ENCODE measurements at places on chromosomes 13 and 19.
A peak's percentile ranks its signal among the peaks of the same experiment; 100 is the strongest.

DNA sequence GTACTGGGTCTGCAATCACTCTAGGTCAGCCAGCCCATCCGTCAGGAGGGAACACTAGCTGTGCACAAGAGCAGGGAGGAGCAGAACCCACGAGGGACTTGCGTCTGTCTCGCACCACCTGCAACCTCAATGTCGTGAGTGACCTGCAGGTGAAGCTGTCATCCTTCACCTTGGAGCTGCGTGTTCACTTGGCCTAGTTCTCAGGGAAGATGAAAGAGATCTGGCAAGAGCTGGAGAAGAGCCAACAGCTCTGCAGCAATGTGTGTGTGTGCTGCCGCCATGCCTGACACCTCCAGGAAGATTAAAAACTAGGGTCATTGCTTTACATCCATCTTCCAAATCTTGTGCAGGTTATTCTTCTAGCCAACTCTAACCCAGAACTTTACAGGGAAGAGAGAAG, 117.6 kb upstream of the MRI1 start:
- DNase-seq, result no peak

DNA sequence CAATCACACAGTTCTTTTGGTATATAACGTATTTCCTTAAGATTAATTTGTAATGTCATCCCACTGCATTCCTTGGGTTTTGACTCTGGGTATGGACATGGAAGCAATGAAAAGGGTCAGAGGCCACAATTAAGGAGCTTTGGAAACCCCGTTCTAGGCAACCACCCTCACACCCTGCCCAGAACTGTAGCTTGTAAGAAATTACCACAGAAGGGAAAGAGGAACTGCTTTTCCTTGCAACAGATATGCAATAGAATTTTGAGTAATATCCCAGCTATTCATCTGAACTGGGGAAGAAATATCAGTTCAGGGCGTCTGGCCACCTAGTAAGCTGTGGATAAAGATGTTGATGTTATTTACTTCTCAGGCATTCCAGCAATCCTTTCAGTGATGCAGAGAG, 985 bp upstream of the CLC start:
- no peak for DNase-seq

DNA sequence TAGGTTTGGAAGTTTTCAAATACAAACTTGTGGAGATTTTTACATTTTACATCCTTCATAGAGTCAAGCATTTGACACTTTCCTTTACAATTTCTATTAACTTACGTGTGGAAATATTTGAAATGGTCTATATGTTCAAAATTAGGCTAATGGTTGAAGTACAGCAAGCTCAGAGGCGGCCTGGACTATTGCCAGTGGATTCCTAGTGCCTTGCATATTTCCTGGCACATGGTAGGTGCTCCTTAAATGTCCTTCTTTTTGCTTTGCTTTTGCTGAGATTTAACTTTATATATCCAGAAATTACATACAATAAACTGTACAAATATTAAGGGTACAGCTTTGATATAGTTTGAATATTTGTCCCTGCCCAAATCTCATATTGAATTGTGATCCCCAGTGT, 93.9 kb downstream of the UBL3 start:
- DNase-seq, result no peak

GRCh38 chr13:111314852-111315251, 5.6 kb upstream of the TEX29 start:
- no peak for DNase-seq

DNA sequence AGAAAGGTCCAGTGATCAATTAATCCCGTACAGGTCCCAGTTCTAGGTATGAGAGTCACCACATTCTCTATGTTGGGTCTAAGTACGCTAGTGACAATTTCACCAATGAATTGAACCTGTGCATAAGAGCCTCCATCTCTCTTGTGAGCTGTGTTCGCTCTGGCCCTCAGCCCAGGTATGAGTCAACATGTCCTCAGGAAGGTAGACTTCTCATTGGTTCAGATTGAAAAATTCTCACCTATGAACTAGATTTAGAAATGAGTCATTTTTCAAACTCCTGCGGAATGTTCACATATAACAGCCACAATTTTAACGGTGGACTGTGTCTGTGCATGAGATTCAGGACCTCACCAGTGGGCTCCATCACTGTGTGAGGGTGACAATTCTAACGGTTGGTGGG, 12.7 kb upstream of the ZNF43 start:
- no peak for DNase-seq

GRCh38 chr13:43880214-43880855, 631 bp downstream of the LACC1 start:
- no peak for DNase-seq

- DNase-seq, result no peak
Observed at GRCh38 chr19:43450545-43450997, 14.8 kb downstream of the LYPD3 start.

DNA sequence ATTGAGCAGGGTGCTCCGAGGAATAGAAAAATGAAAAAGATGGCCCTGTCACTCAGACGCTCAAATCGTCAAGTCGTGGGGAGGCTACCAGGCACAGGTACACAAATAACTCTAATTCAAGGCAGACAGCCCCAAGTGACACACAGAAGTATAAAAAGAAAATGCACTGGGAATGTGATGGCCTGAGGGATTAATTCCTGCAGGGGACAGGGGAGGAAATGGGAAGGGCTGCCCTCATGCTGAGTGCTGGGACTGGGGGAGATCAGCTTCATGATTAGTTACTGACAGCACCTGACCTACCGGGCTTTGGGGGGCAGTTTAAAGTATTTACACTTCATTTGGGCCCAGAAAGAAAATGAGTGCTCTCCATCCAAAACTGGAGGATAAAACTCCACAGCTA, 20.9 kb upstream of the UBE2L5 start:
- DNase-seq, result no peak

- no peak for DNase-seq
Observed at GRCh38 chr13:74555651-74556420, 421.6 kb upstream of the KLF12 start.

DNA sequence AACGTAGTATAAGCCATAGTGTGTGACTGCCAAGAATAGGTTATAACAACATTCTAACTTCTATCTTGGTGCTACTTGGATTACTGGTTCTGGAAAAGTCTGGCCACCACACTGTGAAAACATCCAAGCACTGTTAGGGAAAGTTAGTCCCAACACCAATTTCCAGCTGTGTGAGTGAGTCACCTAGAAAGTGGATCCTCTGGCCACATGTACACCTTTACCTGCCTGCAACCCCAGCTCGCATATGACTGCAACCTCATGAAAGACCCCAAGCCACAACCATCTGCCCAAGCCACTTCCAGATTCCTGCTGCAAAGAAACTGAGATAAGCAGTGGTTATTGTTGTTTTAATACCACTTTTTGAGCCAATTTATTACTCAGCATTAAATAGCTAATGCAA, 404.5 kb downstream of the KCTD12 start:
- no peak for DNase-seq

- DNase-seq, result no peak
Observed at GRCh38 chr13:94232161-94232950, 247.1 kb downstream of the DCT start.

GRCh38 chr13:43156916-43157315, 133.5 kb downstream of the DNAJC15 start:
- DNase-seq, result no peak

GRCh38 chr13:93552596-93552995, 326.0 kb downstream of the GPC6 start:
- DNase-seq, result no peak

DNA sequence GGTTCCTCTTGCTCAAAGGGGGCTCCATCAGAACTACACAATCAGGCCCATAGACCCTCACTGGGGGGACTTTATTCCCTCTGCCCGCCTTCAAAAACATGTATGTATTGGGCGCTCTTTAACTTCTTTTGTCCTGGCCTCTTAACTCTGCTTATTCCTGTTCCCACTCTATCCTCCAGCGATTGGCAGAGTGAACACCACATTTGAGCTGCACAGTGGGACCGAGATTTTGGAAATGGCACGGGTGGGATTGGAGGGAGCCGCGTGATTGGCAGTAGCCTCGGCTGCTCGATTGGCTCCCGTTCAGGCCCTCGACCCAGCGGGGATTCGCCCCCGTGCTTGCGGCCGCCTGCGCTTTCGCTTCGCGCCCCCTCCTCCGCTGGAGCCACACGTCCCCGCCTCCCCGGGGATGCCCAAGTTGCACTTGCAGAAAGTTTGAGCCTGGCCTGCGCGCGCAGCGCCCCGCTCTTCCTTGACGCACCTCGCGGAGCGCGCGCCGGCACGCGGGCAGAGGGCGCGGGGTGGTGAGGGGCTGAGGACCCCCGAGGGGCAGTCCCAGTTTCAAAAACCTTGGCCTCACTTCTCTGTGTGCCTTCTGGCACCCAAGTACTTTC, at the start of gene ZIC5:
Gene ZIC5, minus strand, starts transcription at position 192 of the 614 bp plus-strand sequence. Its CDS starts 164 bp downstream, at position 28.
- no peak for DNase-seq

GRCh38 chr13:33519561-33520467, 234.3 kb upstream of the STARD13 start:
- no peak for DNase-seq

DNA sequence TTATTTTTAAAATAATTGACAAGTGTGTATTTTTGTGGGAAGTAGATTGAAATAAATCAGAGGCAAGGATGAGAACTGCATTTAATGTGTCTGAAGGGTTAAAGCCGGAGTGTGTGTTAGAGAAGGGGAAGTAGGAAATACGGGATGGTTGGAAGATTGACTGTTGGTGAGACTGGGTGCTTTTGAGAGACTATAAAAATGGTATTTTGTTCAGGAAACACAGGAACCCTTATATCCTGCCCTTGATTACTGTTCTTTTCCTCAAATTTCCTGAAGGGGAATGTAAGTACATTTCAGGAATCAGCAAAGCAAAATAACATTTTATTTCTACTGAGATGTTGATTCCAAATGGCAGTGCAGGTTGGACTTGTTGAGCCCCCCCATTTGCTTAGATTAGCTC, 15.1 kb downstream of the IFT88 start:
- no peak for DNase-seq

- DNase-seq, result no peak
Observed at GRCh38 chr13:110438211-110438610, 123.3 kb downstream of the RAB20 start.

GRCh38 chr19:793806-794205, 3.4 kb upstream of the PTBP1 start:
- DNase-seq, result no peak

DNA sequence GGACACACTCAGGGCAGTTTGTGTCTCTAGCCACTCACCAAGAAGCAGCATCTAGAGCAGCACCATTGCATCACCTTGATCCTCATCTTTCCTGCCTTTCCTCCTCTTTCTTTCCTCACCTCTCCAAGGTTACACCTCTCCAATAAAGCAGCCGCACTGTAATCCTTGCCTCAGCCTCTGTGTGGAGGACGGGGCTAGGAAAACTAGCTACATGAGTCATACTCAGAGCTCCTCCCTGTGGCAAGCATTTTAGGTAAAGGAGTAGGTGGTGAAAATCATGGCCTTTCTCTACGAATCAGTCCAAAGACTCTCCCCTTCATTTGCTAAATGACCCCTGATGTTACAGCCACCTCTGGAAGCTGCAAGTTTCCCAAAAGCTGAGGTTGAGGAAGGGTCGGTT, 108.9 kb downstream of the DNAJC15 start:
- no peak for DNase-seq

DNA sequence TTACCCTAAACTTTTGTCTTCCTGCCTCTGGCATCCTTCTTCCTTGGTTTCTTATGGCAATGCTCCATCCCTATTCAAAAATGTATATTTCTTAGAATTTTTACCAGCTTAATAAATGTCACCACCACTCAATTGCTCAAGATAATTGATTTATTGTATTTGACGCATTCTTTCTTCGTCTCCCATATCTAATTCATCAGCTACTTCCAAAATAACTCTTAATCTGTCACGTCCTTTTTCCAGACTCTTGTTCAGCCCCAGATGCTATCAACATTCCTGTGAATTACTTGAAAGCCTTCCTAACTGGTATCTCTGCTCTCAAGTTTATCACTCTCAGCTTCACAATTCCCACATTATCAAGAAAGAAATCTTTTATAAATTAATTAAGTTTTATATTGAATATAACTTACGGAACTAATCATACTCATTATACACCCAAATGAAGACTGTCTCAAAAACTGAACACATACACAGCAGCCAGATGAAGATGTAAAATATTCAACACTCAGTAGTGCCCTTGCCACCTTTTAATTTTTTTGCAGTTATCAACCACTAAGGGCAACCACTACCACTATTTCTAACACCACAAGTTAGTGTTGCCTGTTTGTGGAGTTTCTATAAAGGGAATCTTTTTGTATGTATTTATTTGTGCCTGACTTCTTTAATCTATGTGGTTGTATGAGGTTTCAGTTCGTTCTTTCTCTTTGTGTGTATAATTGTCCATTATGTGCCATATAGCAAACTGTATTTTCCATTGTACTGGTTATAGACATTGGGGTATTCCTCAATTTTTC, 2295.4 kb downstream of the PCDH9 start:
- no peak for DNase-seq

DNA sequence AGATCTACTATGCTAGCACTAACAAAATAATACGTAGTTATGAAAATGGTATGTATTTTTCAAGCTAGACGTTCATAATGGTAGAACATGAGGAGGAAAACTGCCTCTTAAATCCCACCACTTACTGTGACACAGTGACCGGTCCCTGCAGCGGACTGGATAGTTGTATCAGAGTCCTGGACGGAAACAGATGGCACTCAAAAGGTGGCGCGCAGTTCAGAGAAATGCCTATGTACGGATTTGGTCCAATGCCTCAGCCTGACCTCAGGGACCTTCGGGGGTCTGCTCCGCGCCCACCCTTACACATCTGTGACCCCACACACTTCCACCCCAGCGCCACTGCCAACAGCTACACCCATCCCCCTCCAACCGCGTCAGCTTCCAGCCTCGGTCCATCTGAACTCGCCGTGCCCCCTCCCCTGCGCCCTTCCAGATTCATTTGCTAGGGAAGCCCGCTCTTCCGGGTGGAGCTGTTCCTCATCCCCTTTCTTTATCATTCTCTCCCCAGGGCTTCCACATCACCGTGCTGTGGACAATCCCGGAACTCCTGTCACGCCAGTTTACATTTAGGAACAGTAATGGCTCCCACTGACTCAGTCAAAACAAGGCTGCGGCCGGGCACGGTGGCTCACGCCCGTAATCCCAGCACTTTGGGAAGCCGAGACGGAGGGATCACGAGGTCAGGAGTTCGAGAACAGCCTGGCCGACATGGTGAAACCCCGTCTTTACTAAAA, 792 bp upstream of the LENG8 start:
- DNase-seq, result peak; percentile 40

DNA sequence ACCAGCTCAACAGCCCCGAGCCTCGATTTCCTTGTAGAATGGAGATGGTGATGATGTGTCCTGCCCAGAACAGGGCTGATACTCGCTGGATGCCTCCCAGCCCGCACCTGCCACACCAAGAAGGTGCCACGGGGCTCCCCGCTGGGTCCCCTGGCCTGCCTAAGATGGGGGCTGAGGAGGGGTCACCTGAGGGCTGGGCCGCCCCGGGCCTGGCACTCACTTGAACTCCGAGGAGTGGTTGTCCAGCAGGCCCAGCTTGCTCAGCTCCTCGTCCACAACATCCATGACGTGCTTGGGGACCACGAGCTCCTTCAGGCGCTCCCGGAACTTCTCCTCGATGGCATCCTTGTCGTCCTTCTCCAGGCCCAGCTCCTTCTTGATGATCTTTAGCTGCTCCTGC, 14.4 kb downstream of the LONP1 start:
- DNase-seq, result no peak

- no peak for DNase-seq
Observed at GRCh38 chr19:53594811-53595509, 36.8 kb upstream of the DPRX start.
